Stimulated activated CD8-positive, alpha-beta memory T cell treated with anti-CD3 and anti-CD28 coated beads, Interleukin-15, amount 100 ng/mL, for 1 hour (primary cell): ENCODE measurements at places on chromosomes 7 and 10.

GRCh38 chr10:48287417-48288391, 13.2 kb upstream of the FRMPD2 start:
- DNase-seq, result no peak

DNA sequence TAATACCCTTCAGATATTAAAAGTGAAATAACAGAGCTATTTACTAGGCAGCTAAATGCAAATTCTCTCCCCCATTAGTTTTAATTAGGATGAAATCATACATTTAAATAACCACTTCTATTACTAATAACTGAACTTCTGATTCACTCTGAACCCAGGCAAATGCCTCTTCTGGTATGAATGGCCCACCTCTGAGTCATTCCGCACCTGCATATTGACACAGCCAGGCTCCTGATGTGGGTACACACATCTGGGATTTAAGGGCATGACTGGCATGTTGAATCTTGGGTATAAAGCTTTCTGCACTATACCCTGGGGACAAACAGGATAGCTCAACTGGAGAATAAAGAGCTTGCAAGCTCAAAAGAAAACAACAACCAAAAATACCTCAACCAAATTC, 140.9 kb downstream of the AUTS2 start:
- DNase-seq, result no peak

DNA sequence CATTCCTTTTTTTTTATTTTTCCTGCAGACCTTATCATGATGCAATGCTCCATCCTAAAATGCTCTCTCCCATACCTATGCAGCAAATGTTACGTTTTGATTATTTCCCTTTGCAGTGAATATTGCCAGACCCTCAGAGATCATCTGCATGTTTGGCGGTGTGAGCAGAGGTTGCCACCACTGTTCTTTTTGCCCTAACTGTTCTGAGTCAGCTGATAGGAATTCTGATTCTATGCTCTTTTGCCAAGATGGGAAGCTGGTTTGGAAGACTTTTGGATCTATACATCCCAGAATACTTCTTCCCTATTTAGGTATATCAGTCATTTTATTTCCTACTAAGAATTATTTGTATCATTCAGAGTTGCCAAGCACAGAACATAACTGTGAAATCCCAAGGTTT, 130.5 kb downstream of the KLF6 start:
- no peak for DNase-seq

GRCh38 chr7:45155941-45156340, 1.6 kb upstream of the RAMP3 start:
- no peak for DNase-seq

DNA sequence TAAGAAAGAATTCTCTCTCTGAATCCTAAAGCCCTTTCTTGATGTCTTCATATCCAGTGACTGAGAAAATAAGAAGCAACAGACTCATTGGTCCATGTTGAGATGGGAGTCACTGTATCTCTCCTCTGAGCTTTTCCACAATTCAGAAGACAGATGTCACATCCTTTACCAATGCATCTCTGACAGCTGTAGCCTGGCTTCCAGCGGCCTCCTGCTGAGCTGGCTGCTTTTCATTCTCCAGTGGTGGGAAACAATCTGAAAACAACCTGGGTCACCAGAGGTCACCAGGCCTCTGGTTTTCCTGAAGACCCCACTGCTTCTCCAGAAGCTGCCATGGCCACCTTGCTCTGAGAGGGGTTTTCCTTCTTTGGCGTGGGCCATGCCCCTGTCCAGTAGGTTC, 18.3 kb upstream of the RPA3 start:
- DNase-seq, result no peak

- no peak for DNase-seq
Measured at GRCh38 chr10:84308481-84309304, 19.7 kb upstream of the CCSER2 start.
